ENCODE measurements at places on chromosomes 2 and 18. TPM values are rescaled to one million over a fixed set of nuclear protein-coding genes. Genes with fewer than 3 reads are reported as not detected.

Gene RBM43
- 3.6 TPM for total RNA-seq

Gene PAX8
- 1.2 TPM for total RNA-seq

Gene ACMSD
- total RNA-seq = not detected

Gene TBR1
- total RNA-seq = not detected

GRCh38 chr2:176174382-176174823 is 14.1 kb upstream of the HOXD1 start:
- no peaks in the 10 kb centered on the region for H3K36me3 ChIP-seq
- no peaks in the 10 kb centered on the region for H3K4me1 ChIP-seq
- H3K27ac ChIP-seq = no peak overlapping the region

GRCh38 chr2:118633371-118634018 is 214.0 kb downstream of the EN1 start:
- no peaks in the 10 kb centered on the region for H3K36me3 ChIP-seq
- DNase-seq = no peak
- H3K27ac ChIP-seq = no peak overlapping the region
- no peaks in the 10 kb centered on the region for H3K27me3 ChIP-seq
- H3K4me1 ChIP-seq = no peaks in the 10 kb centered on the region
- H3K4me3 ChIP-seq = no peak overlapping the region

DNA sequence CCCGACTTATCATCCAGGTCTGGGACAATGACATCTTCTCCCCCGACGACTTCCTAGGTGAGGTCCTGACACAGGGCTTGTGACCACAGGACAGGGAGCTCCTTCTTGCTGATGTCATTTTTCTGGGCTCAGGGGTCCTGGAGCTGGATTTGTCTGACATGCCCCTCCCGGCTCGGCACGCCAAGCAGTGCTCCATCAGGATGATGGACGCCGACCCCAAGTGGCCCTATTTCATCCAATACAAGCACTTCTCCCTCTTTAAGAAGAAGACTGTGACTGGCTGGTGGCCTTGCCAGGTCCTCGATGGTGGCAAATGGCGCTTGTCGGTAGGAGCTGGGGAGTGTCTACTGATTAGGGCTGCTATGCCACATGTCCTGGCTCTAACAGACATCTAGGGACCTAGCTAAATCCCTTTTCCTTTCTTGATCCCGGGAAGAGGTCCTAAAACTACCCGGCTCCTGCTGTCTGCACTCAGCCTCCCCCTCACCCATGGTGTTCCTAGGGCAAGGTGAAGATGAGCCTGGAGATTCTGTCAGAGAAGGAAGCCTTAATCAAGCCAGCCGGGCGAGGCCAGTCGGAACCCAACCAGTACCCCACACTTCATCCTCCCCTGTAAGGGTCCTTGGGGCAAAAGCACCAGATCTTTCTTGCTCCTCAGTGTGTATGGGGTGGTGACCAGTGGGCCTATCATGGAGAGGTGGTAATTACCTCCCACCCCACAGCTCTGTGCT is 36.7 kb downstream of the LMAN2L start:
- H3K4me3 ChIP-seq = no peak overlapping the region
- H3K27me3 ChIP-seq = no peaks in the 10 kb centered on the region
- no peaks in the 10 kb centered on the region for H3K4me1 ChIP-seq
- no peak for DNase-seq
- no peaks in the 10 kb centered on the region for H3K36me3 ChIP-seq
- no peak overlapping the region for H3K27ac ChIP-seq

DNA sequence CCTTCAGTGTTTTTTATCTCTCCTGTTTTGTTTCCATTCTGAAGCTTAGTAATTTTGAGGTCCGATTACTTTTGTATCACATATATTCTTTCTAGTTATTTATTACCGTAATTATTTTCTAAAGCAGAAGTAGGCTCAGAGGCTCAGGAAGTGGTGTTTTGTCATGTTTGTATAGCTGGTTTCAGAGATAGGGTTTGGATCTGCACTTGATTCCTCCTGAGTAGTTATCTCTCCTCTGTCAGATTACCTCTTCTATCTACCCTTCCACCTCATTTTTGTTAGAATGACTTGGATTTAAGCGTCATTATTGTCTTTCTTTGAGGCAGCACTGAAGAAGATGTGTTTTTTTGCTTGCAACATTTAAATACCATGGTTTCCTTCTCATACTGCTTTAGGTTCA is 95.4 kb downstream of the MTA3 start:
- peaks cover 3% of the 10 kb centered on the region for H3K4me1 ChIP-seq
- no peak for DNase-seq
- H3K4me3 ChIP-seq = no peak overlapping the region
- no peak overlapping the region for H3K27ac ChIP-seq

GRCh38 chr18:62450546-62451410 is 72.0 kb upstream of the ZCCHC2 start:
- DNase-seq = no peak
- no peak overlapping the region for H3K4me3 ChIP-seq
- H3K36me3 ChIP-seq = no peaks in the 10 kb centered on the region
- H3K27me3 ChIP-seq = peaks cover 2% of the 10 kb centered on the region
- no peak overlapping the region for H3K27ac ChIP-seq
- no peaks in the 10 kb centered on the region for H3K4me1 ChIP-seq

DNA sequence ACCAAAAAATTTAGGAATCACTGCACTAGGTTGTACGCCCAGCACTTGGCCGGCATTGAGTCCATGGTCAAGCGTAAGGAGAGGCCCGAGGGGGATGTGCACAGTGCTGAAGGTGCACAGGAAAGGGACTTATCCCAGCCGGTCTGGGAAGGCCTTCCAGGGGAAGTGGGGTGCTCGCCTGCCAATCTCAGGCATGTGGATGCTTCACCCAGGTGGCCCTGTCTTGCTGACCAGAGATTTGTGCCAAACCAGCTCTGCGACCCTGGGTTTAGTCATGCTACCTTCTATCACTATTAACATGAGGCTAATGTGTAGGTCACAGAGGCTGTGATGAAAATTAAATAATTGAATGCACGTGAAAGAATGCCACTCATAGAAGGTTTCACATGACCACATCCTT is 1.7 kb upstream of the ITM2C start:
- H3K27ac ChIP-seq = no peak overlapping the region
- H3K27me3 ChIP-seq = no peaks in the 10 kb centered on the region
- no peak for DNase-seq
- no peaks in the 10 kb centered on the region for H3K36me3 ChIP-seq

GRCh38 chr2:40004336-40004735 is 225.3 kb upstream of the THUMPD2 start:
- no peaks in the 10 kb centered on the region for H3K36me3 ChIP-seq
- DNase-seq = no peak
- H3K4me3 ChIP-seq = no peak overlapping the region
- no peaks in the 10 kb centered on the region for H3K4me1 ChIP-seq

GRCh38 chr2:169983506-169983905 is 156.3 kb downstream of the UBR3 start:
- no peaks in the 10 kb centered on the region for H3K36me3 ChIP-seq
- H3K27me3 ChIP-seq = no peaks in the 10 kb centered on the region
- no peak overlapping the region for H3K27ac ChIP-seq
- no peaks in the 10 kb centered on the region for H3K4me1 ChIP-seq
- no peak for DNase-seq

DNA sequence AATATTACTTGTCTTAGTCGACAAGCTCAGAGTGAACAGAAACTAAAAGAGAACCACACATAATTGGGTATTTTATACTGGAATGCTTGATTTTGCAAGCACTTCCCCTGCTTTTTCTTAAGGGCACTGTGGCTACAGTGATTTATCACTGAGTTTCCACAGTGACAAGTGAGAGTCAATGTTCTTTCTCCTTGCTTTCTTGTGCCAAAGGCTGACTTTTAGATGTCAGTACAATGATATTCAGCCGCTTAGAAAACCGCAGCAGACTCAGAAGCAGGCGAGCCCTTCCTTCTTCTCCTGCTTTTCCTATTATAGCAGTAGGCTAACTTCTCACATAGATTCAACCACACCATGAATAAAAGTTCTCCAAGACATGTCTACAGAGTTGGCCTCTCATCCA is 1603.6 kb upstream of the NXPH2 start:
- no peak overlapping the region for H3K4me3 ChIP-seq
- no peaks in the 10 kb centered on the region for H3K4me1 ChIP-seq
- H3K27ac ChIP-seq = no peak overlapping the region
- no peaks in the 10 kb centered on the region for H3K27me3 ChIP-seq
- H3K36me3 ChIP-seq = no peaks in the 10 kb centered on the region
- no peak for DNase-seq

DNA sequence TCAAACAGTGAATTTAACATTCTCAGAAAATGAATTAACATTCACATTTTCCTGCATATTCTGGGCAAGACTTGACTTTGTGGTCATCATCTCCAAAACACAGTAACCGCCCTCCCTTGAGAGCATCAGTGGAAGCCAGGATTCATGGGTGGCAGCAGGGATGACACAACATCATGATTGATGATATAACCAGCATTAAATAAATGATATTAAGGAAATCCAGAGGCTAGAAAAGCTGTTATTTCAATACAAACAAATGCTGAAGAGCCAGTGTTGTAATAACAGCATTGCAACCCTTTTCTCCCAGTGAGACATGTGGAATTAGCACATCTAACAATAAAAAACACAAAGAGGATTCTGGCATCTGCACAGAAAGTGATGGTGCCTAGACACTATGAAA is 41.1 kb downstream of the CDC42EP3 start:
- peak overlapping the region; percentile 76 for H3K27ac ChIP-seq
- H3K4me3 ChIP-seq = no peak overlapping the region
- DNase-seq = no peak
- H3K4me1 ChIP-seq = peaks cover 47% of the 10 kb centered on the region
- H3K36me3 ChIP-seq = 0 out of 2 replicates have a peak, but pooled peaks cover 4% of the 10 kb centered on the region

DNA sequence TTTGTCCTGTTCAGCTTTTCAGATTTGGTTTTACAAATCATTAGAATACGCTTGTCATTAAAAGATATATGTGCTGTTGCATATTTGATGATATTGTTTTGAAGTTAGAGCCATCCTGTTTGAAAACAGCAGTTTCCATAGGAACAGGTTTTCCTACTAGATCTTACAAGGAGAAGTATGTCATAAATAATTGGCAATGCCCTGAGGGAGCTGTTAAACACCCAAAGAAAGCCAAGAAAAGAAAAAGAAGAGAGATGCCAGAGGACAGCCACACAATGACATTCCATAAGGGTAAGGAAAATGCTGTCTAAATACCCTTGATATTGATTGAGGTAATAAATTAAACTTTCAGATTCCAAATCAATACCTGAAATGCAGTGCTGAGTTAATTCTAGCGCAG is 392.2 kb upstream of the CRIM1 start:
- H3K36me3 ChIP-seq = no peaks in the 10 kb centered on the region
- no peak overlapping the region for H3K27ac ChIP-seq
- H3K4me1 ChIP-seq = no peaks in the 10 kb centered on the region
- H3K4me3 ChIP-seq = no peak overlapping the region

DNA sequence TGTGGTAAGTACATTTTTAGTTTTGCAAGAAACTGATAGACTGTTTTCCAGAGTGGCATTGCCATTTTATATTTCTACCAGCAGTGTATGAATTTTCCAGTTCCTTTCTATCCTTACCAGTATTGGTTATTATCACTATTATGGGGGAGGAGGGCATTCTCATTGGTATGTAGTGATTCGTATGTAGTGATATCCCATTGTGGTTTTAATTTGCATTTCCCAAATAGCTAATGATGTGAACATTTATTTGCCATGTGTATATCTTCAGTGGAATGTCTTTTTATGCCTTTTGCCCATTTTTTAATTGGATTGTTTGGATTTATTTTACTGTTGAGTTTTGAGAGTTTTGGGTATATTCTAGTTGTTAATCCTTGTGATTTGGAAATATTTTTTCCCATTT is 16.9 kb downstream of the EIF5B start:
- no peaks in the 10 kb centered on the region for H3K27me3 ChIP-seq
- H3K4me1 ChIP-seq = peaks cover 8% of the 10 kb centered on the region
- no peak overlapping the region for H3K4me3 ChIP-seq
- no peak overlapping the region for H3K27ac ChIP-seq
- H3K36me3 ChIP-seq = no peaks in the 10 kb centered on the region
- no peak for DNase-seq

DNA sequence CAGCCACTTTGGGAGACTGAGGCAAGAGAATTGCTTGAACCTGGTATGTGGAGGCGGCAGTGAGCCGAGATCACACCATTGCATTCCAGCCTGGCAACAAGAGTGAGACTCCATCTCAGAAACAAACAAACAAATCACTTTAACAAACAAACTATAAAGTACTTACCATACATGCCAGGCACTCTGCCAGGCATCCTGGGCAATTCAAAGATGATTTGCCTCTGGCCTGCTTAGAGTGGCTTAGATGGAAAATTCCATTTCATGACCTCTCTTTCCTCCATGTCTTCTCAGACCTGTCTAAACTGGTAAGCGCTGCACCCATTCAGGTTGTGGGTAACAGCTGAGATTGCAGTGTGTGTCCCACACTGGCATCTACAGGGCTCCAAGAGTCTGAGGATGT is 273.2 kb downstream of the BCL2 start:
- no peak for DNase-seq
- no peak overlapping the region for H3K4me3 ChIP-seq
- H3K27me3 ChIP-seq = no peaks in the 10 kb centered on the region
- no peaks in the 10 kb centered on the region for H3K36me3 ChIP-seq
- no peak overlapping the region for H3K27ac ChIP-seq
- H3K4me1 ChIP-seq = peaks cover 26% of the 10 kb centered on the region

DNA sequence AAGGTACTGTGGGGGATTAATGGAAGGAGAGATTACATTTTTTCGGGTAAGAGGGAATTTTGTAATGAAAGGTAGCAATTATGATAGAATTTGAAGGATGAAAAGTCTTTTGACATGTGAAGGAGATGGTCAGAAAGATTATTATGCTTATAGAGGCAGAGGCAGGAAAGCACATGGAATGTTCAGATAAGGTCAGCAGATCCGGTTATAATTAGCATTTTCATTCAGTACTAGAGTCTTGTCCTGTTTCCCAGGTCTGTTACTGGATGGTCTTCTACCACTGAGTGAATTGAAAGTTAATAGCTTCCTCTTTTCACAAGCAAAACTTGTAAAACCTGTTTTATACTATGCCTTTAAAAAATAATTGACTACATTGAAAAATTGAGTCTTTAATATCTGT is 116.9 kb downstream of the PHLPP1 start:
- peak overlapping the region; percentile 50 for H3K27ac ChIP-seq
- DNase-seq = no peak
- no peaks in the 10 kb centered on the region for H3K36me3 ChIP-seq
- H3K4me1 ChIP-seq = peaks cover 15% of the 10 kb centered on the region
- no peak overlapping the region for H3K4me3 ChIP-seq

- H3K4me1 ChIP-seq = peaks cover 53% of the 10 kb centered on the region
- peak overlapping the region; percentile 55 for H3K27ac ChIP-seq
- no peak for DNase-seq
- H3K36me3 ChIP-seq = no peaks in the 10 kb centered on the region
- no peaks in the 10 kb centered on the region for H3K27me3 ChIP-seq
Measured at GRCh38 chr2:57886161-57886786, 160.3 kb upstream of the VRK2 start.

- H3K27me3 ChIP-seq = no peaks in the 10 kb centered on the region
- H3K4me3 ChIP-seq = no peak overlapping the region
Measured at GRCh38 chr2:137255990-137256389, 490.6 kb downstream of the THSD7B start.

- no peak for DNase-seq
- no peak overlapping the region for H3K27ac ChIP-seq
- H3K36me3 ChIP-seq = no peaks in the 10 kb centered on the region
- no peaks in the 10 kb centered on the region for H3K27me3 ChIP-seq
- no peak overlapping the region for H3K4me3 ChIP-seq
Measured at GRCh38 chr18:23884681-23885375, 129.7 kb upstream of the TTC39C start.

GRCh38 chr2:114354199-114354598 is 88.2 kb upstream of the DPP10 start:
- no peaks in the 10 kb centered on the region for H3K27me3 ChIP-seq
- no peaks in the 10 kb centered on the region for H3K36me3 ChIP-seq
- H3K4me3 ChIP-seq = no peak overlapping the region
- no peak for DNase-seq
- no peaks in the 10 kb centered on the region for H3K4me1 ChIP-seq
- no peak overlapping the region for H3K27ac ChIP-seq

- DNase-seq = no peak
- no peaks in the 10 kb centered on the region for H3K4me1 ChIP-seq
- H3K36me3 ChIP-seq = no peaks in the 10 kb centered on the region
- no peak overlapping the region for H3K4me3 ChIP-seq
- H3K27ac ChIP-seq = no peak overlapping the region
Measured at GRCh38 chr2:108145557-108146326, 94.0 kb upstream of the SULT1C3 start.

Measured in GM12878 (cell line).